ENCODE measurements at places on chromosomes 3 and 15.
A peak's percentile ranks its signal among the peaks of the same experiment; 100 is the strongest.

- DNase-seq = no peak
These were observed 8.2 kb downstream of the ZIC4 start for GRCh38 chr3:147397875-147398812.

DNA sequence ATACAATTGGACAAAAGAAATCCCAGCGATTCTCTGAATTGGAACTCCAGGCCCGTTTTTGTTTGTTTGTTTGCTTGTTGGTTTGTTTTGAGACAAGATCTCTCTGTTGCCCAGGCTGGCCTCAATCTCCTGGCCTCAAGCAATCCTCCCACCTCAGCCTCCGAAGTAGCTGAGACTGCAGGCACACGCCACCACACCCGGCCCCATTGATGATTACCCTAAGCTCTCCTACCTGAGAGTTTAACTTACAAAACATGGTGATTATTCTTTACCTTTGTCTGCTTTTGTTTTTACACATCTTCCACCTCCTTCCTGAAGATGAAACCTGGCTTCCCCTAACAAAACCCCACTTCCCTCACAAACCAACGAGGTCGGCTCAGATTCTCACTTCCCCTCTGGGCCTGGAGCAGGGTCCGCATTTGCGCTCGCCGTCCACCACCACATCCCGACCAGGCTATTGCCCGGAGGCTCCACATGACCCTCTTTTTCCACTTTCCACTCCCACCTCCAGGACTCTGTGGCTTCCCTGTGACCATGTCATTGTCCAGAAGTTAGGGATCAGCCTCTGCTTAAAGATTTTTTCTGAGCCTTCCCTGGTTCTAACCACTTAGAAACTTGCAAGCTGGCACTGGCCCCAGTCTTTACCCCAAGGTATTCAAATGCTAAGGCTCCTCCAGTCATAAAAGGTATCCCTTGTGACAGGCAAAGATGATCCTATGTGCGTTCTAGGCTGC, 14.8 kb downstream of the KLHL6 start:
- DNase-seq = no peak

DNA sequence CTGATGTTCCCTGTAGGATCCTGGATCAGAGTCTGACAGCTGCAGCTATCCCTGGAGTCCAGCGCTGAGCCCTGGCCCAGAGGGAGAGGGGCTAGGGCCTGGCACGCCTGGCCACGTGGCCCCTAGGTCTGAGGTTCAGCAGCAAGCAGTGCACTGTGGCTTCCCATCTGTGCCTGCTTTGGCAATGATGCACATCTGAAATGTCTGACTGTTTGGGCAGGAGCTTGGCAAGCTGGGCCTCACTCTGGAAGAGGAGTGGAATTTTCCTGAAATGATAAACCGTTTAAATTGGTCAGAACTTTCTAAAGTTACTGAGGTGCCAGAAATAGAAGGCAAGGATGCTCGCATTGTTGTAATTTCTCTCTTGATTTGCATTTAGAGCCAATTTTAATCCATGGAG, 48.8 kb upstream of the MRPS22 start:
- DNase-seq = no peak

DNA sequence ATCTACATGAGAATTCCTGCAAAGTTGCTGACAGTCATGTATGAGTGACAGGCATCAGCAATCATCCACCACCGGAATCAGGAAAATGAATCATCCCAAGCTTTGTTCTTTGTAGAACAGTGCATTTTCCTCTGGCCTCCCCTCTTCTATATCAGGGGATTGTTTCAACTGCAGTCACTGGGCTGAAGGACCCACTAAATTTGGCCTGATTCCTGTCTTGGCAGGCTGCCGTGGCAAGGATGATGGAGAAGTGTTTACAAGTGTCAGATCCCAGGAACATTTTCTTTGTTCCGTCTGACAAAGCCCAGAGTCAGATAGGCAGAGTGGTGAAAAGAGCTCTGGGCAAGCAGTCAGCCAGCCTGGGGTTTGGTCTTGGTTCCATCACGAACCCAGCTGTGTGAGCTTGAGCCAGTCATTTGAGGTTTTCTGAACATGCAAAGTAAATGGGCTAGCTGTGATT, 175.1 kb upstream of the TSC22D2 start:
- no peak for DNase-seq

- no peak for DNase-seq
These were observed 67.7 kb downstream of the CPN2 start for GRCh38 chr3:194283221-194284006.

DNA sequence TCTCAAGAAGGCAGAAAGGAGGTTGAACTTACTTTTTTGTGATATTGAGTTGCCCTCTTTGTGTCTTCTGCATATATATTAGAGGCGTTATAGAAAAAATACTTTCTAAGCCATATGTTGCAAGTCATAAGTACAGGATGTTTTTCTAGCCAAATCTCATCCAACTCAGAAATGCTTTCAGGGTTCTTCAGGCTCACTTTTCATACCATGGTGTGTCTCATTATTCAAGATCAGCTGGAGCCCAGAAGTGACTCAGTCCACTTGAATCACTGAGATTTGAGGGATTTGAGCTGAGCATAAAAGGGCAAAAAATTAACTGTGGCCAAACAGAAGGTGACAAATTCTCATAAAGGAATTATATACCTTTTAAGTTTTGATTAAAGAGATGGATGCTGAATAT, 157.3 kb downstream of the WNT5A start:
- no peak for DNase-seq

GRCh38 chr15:78937132-78937739, 7.6 kb downstream of the CTSH start:
- DNase-seq = peak; percentile 3

- DNase-seq = no peak
These were observed 91.0 kb downstream of the XXYLT1 start for GRCh38 chr3:195179776-195180489.

DNA sequence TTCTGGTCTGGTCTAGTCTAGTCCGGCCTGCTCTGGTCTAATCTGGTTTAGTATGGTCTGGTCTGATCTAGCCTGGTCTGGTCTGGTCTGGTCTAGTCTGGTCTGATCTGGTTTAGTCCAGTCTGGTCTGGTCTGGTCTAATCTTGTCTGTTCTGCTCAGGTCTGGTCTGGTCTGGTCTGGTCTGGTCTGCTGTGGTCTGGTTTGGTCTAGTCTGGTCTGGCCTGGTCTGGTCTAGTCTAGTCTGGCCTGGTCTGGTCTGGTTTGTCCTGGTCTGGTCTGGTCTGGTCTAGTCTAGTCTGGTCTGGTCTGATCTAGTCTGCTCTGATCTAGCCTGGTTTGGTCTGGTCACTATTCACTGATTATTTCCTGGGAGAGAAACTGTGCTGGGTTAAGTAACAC, 84.1 kb upstream of the PRR23E start:
- DNase-seq = no peak

DNA sequence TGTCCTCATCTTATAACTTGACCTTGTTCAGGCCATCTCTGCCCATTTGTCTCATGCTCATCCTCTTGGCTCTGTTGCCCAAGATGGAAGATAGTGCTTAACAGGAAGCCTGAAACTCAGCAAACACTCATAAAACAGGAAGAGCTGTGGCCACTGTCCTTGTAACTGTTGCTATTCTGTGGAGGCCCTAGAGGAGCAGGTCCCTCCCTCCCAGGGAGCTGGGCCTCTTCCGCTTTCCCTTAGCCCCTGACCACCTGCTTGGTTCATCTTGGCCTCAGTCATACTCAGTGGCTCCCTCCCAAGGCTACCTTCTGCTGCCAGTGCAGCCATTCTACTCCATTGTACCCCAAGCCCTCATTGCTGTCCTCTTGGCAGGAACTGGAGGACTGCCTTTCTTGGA, 3.5 kb downstream of the MAPKAPK3 start:
- DNase-seq = no peak

- no peak for DNase-seq
These were observed 9.0 kb downstream of the TTC14 start for GRCh38 chr3:180611006-180611405.

DNA sequence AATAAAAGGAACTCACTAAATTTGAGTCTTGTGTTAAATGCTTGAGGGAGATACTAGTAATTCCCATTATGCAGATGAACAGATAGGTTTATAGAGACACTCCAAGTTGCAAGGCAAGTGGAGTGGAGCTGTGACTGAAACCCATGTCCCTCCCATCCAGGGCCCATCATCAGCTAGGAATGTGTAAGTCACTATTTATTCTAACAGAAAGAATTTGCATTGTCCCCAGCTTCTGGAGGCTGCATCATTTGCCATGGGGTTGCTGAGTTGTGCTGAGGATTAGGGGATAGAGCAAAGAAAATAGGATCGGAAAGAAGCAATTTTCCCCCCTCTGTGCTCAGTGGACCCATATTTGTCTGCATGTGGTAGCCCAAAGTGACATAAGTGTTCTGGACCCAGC, 197.4 kb upstream of the RGMA start:
- no peak for DNase-seq

DNA sequence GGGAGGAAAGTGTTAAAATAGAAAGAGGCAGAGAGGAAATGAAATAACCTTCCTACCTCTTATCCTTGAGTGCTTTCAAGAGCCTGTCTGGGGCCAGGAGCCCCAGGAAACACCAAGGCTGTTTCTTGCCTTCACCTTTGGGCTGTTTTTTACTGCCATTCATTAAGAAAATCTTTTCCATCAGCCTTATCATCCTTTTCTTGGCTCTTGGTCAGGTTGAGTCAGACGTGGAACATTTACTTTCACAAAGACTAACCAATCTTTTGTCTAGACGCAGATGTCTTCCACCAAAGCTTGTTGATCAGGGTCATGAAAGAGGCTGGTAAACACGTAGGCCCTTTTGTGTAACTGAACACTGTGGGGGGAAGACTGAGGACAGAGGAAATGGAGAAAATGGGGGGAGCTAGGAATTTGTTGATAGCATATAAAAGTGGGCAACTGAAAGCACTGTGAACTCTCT, 151.0 kb upstream of the THBS1 start:
- DNase-seq = no peak

DNA sequence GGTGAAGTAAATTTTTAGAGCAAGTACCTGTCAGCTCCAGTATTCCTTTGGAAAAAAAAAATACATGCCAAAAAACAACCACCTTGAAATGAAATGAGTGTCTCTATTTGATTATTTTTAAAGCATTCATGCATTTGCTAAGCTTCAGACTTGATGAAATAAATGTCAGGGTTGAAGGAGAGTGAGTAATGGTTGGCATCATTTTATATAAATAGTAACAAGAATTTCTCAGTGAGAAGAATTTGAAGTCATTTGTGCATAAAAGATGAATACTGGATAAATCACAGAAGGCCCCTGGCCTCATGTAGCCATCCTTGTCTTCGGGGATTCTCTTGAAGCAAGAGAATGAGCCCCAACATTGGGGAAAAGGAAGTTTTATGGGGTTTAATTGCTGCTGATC, 318.4 kb downstream of the LPP start:
- no peak for DNase-seq

GRCh38 chr3:11363715-11364114, 91.5 kb downstream of the ATG7 start:
- no peak for DNase-seq

DNA sequence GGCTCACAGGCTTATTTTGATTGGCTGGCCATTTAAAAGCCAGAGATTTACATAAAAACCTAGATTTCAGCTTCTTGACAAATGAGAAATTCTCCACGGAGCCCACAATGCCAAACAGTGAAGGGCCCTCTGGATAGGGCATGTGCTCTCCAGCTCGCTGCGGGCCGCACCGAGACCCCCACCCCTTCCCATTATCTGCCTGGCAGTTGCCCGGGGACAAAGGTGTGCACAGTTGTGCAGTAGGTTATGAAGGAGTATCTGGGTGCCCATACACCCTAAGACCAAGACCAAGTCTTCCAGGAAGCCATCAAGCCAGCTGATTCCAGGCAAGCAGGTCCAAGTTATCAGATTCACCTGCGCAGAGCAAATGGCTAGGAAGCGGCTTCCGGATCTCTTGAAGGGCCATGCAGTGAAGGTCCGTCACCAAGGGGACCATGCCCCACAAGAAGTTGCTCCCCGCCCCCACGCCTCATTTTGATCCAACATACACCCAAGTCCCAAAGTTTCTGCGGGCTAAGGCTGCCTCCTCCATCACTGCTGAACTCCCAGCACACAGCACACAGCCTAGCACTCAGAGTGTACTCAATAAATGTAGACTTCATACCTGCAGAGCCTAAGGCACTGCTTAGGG, 1.3 kb downstream of the MRPS25 start:
- no peak for DNase-seq

GRCh38 chr3:100335434-100335833, 877 bp downstream of the NIT2 start:
- DNase-seq = no peak

DNA sequence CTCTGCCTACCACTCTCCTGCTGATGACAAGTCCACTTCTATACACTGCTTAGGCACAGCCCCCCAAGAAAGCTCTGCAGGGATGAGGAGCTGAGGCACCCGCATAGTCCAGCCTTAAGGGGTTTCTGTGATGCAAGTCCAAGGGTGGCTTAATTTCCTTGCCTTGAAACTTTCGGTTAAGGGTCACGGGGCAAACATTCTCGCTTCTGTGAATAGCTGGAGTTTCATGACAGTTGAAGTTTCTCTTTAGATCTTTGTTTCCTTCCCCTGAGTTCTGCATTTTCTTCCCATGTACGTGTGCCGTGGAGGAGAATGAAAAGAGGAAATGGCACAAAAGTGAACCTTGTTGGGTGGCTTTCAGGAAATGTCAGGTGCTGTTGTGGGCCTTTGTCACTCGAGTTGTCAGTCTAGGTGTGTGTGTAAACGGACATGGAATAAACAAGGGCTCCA, 7.0 kb downstream of the GPR160 start:
- DNase-seq = no peak

GRCh38 chr15:92123962-92124656, 269.6 kb upstream of the ST8SIA2 start:
- DNase-seq = no peak

DNA sequence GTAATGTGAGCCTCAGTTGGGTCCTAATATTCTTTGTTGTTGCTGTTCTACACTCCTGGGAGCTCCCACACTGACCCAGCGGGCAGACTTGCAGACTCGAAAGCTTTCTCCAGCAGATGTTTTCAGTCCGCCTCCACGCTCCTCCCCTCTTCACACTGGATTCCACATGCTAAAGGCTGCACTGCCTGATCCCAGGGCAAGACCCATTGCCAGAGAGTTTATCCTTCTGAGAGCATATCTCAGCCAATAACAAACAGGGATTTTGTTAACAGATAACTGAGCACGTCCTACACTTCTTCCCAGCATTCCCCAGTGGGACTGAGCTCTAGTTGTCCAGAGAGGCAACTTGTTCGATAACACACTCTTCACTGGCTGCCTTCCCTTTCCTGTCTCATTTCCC, 8.0 kb upstream of the COL6A6 start:
- no peak for DNase-seq

All from stimulated activated CD8-positive, alpha-beta memory T cell treated with anti-CD3 and anti-CD28 coated beads, Interleukin-7, amount 100 ng/mL, for 48 hours (primary cell).